ENCODE measurements at places on chromosomes 4 and X.

DNA sequence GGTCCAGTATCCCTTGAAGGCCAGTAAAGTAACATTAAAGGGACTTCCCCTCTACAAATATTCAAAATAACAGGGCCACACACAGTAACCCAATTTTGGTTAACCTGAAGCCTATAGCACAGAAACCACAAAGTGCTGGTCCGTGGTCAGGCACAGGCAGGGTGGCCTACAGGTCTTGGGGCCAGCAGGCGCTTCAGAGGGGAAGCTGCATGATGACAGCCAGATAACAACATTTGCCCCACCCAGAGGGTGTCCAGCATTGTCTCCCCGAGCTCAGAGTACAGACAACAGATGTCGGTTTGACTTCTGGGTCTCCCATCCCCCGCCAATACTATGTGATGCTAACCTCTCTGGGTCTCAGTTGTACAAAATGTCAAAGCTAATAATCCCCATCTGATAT is 51.1 kb downstream of the SH3KBP1 start:
- DNase-seq = no peak

DNA sequence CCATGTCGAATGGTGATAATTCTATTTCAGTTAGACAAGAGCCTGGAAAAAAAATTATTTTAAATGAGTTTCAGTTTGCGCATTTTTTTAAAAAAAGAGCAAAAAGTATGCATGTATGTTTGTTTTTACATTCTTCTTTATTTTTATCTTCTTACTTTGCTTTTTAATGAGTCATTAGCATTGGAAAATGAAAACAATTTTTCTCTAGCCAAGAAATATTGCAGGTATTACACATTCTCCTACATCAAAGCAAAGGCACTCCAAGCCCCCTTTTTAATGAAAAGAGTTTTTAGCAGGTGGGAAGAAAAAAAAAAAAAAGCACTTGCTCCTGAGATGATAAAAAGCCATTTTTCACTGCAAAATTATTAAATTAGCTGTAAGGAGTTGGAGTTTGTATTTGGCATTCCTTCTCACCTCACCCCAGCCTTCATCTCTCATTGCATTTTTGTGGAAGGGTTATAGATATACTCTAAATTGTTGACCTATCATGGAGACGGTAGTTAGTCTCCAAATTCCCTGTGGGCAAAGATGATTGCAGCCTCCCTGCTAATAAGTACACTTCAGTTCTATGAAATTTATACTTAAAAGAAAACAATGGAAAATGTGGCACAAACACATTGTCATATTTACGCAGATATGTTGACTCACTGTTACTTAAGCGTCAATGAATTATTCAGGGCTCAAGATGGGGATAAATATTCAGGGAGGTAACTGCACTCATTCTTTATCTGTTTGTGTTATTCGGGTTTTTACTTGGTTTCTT is 43.8 kb downstream of the PALLD start:
- peak; percentile 57 for DNase-seq

- no peak for DNase-seq
Observed at GRCh38 chr4:186158021-186158813, 33.1 kb upstream of the CYP4V2 start.

DNA sequence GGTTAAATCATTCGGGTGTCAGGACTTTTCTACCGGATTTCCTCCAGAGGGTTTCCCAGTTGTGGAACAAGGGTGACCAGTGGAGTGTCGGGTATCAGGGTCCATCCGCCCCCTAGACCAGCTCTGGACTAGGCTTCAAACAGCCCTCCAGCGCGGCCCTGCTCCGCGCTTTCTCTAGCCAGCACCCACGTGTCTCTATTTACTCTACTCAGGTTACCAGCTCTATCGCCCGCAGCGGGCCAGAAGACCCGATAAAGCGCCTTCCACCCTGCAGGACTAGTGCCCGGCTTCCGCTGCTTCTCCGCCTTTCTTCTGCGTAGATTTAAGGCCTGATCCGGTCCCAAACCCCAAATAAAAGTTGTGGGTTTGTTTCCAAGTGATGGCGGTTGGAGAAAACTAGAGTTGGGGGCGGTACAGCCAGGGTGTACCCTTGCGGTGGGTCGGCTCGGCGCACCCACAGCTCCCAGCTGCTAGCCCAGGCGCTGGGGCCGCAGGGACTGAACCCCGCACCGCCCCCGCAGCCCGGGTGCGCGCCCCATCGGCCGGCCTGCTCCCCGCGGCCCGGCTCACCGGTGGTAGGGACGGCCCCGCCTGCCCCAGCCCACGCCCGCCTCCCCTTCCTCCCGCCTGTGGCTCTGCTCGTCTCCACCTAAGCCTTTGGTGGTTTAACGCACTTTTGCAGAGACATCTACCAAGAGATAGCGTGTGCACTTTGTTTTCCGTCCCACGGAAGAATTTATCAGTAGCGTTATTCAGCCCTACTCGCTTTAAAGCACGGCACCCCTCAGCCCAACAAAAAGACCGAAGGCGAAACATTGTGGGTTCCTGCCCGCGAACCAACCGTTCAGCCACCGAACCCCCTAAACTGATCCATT is 2.1 kb downstream of the LEF1 start:
- no peak for DNase-seq

DNA sequence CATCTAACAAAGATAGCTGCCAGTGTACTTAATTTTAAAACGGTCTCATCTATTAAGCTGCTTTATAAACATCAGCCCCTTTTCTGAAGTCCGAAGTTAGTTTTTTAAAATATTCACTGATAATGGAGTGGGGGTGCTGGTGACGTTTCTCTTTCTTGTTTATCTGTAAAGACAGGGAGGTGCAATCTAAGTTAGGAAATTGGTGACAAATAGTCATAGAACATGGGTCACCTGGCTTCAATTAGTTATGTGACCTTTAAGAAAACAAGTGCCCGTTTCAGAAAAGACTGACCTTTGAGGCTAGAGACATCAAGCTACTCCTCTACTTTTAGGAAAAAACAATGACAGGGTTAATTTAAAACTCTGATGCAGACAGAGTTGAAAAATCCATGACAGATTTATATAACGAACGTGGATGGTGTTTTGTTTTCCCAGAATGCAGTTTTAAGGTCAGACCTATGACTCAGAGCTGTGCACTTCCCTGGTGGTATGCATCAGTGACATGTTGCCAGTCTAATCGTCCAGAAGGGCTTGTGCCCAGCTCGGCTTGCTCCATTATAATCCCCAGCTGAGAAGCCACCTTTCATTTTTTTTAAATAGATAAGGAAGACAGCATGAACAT is 38.2 kb downstream of the FHL1 start:
- DNase-seq = peak; percentile 64

- no peak for DNase-seq
Observed at GRCh38 chrX:16843208-16843909, 26.8 kb downstream of the RBBP7 start.

DNA sequence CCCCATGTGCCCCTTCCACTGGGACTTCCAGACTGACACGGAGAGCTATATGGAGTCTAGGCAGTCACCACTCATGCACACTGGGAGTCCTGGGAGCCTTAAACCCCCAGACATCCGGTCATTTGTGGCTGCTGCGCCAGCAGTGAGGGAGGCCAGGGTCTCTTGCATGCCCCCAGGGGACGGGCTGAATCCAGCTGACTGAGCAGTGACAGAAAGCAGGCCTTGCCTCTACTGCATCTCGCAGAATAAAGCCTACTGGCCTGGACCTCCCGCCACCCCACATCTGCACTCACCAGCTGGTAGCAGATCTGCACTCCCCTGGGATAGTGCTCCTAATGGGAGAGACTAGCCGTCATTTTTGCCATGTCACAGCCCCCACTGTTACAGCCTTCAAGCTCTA is 1234.2 kb downstream of the FAM133A start:
- DNase-seq = no peak

GRCh38 chrX:12791257-12792228 is at the start of gene PRPS2:
TSS of gene PRPS2 (plus strand) at chrX:12791412. CDS start at chrX:12791498, 86 bp downstream.
- peak; percentile 34 for DNase-seq

- DNase-seq = no peak
Observed at GRCh38 chrX:110216027-110216426, 101.9 kb downstream of the AMMECR1 start.

GRCh38 chr4:6396696-6397236 is 75.6 kb downstream of the PPP2R2C start:
- DNase-seq = no peak

DNA sequence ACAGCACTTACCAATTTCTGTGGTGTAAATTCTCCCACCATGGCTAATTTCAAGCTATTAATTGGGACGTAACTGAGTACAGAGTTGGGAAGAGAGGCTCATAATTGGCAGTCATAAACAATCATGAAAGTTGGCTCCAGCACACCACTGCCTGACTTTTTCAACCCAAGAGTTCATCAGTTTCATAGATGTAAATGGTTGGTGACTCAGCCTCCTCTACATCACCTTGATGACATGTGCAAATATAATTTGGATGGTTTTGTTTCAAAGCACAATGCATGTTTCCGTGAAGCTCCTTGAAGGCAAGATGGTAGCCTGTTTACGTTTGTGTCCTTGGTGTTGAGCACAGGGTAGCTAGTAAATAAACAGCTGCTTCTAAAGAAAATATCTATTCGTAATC is 235.1 kb downstream of the LDB2 start:
- no peak for DNase-seq

DNA sequence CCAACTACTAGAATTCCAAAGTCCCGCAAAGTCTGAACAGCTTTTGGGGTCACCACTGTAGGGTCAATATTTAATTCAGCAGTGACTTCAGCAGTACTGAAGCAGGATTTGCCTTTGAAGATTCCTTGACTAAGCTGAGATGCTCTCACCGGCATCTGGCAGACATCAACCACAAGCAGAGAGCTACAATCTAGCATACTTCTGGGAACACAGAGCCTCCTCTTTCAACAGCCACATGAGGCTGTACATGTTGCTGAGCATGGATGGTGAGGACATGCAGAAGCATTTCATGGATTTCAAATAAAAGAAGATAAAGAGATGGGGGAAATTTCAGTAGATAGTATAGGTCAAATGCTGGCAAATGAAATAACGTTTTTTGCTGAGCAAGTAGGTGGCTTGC is 6.6 kb upstream of the ASB11 start:
- no peak for DNase-seq

DNA sequence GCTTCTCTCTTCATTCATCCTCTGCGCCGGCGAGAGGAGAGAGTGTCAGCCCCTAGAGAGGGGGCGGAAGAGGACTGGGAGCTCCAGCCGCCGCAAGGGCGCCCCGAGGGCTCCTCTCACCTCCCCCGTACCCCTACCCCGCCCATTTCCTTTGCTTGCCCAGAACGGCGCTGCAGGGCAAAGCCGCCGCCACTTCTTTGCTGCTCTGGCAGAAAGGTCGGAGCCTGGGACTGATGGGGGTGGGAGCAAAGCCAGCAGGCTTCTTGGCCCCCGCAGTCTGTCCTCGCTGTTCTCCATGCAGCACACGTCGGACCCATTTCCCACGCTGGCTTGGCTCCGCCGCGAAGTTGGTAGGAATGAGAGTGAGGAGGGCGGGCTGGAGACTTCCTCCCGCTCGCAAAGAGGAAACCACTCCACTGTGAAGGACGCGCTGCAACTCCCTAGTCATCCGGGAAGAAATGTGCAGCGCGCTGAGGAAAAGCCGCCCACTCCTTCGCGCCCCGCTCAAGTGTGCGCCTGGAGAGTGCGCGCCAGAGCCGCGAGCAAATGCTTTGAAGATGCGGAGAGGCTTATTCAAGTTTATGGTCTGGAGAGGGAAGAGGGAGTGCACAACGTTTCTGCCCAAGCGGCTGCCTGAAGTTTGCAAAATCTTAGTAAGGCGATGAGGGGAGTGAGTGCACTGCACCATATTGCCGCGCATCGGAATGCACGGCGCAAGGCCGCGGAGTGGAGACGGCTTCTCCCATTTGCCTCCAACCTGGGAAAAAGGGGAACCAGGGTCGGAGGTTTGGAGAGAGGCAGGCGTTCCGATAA is 2.8 kb upstream of the PCDH7 start:
- DNase-seq = peak; percentile 65

GRCh38 chr4:107619731-107620130 is 100.3 kb downstream of the PAPSS1 start:
- DNase-seq = no peak

DNA sequence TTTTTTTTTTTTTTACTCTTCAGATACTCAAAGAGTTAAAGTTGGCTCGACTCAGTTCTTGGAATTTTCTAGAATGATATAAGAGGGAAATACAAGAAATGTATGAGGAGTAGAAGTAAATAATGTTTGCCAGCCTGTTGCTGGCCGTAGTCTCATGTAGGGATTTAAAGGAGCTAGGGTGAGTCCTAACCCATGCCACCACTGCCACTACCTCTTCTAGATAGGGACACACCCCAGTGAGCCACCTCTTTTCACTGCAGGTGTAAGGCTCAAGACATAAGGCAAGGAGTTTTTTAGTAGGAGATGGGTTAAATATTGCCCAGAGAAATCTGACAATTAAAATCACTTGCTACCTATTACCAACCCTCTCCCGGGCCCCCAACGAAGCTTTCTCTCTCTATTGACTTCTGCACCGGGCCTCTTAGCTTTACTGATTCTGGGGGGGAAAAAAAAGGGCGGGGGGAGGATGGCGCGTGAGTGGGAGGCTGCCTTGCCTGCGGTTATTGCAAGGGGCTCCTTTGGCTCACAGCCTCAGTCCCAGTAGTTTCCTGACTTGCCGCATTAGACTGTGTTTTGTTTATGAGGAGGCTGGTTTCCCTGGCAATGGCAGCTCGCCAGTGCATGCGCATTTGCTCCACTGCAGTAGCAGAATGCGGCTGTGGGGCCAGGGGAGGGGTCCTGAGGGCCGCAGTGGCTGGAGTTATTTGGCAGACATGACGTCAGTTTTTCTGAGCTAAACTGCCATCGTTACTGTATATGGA is 3.0 kb downstream of the LINC00632 start:
- no peak for DNase-seq

- DNase-seq = peak; percentile 67
Observed at GRCh38 chr4:128461291-128462102, 173.9 kb upstream of the PGRMC2 start.

- DNase-seq = no peak
Observed at GRCh38 chr4:38377195-38377594, 286.8 kb upstream of the KLF3 start.

- no peak for DNase-seq
Observed at GRCh38 chr4:150033901-150034300, 44.3 kb upstream of the DCLK2 start.

DNA sequence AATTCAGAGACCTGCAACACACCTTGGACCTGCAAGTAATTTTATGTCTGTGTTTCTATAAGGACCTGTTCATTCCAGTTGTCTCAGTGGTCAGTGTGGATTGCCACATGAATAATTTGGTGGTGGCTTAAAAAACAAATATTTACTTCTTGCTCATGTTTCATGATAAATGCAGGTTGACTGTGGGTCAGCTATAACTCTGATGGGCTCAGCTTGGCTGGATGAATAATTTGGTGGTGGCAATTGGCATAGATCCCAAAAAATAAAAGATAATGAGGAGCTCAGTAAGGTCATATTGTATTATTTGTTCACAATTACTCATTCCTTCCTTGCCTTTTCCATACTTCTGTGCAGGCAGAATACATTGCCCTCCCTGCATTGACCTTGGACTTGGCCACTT is 18.9 kb upstream of the SCRG1 start:
- no peak for DNase-seq

DNA sequence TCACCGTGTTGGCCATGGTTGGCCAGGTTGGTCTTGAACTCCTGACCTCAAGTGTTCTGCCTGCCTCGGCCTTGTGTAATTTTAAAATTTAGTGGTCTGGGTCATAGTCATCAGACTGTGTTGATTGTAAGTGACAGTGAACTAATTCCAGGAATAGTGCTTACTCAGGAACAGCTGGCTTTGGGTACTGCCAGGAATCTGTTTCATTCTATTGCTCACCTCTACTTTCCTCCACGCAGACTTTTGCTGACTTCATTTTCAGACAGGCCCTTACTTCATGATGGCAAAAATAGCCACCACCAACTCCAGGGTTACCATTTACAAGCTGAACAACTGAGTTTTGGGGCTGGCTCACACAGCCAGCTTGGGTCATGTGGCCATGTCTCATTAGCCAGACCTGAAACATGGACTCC is 54.6 kb downstream of the FNIP2 start:
- DNase-seq = peak; percentile 42
